GM12878 (cell line): ENCODE measurements at places on chromosomes 12 and 14. TPM values are rescaled to one million over a fixed set of nuclear protein-coding genes. Genes with fewer than 3 reads are reported as not detected.

DNA sequence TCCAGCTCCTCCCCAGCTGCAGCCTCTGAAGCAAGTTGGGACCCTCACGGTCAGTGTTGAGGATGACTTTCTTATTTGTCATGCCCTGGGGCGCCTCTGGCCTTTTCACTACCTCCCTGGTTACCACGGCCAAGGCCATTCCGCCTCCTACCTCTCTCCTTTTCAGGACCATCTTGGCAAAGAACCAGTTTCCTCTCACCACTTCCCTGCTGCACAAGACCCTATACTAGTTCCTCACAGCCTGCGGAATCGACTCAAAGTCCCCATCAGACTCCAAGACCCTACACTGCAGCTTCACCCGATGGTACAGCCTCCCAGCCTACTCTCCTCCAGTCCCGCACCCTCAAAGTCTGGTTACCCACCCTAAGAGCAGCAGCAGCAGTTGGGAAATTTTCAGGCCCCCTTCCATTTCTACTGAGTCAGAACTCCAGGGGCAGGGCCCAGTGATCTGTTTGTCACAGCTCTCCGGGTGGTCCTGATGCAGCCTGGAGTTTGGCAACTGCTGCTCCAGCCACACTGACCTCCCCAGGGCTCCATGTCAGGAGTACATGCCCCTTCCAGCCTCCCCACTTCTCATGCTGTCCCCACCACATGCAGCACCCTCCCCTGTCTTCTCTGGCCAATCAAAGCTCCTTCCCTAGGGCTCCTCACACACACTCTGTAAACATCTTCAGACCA, 5.4 kb downstream of the VWF start:
- DNase-seq: no peak

DNA sequence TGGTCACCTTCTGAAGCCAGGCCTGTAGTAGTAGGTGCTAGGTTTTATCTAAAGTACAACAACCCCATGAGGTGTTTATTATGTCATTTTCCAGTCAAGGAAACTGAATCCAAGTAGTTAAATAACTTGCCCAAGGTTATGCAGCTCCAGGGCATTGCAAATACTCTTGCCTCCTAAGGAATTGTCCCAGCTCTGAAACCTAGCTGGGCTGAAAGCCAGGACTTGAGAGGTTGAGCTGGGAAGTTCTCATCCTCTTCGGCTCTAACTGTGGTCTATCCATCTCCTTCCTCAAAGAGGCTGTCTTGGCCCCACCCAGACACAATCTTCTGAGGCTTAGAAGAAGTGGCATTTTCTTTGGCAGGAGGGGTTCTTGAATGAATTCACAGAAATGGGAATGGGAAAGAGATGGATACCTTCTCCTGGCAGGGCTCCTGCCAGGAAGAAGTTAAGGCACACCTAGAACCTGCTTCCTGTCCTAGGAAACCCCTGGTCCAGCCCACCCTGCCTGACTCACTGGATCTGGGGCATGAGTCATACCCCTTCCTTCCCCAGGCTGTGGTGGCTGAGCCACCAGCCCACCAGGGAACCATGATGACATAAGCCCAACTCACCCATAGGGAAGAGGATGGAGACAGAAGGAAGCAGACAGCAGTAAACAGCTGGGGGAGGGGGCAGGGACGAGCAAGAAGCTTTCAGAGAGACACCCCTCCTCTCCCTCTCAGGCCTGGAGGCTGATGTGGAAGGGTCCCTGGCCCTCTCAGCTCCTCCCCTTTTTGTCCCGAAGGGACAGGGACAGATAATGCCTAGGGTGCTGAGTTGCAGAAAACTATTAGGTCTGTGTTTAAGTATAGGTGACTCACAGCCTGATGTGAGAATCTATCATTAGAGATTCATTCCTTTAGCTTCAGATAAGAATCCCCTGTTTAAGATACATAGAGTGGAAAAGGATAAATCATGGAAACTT, 2.1 kb upstream of the PLEK2 start:
- DNase-seq: no peak

- no peak for DNase-seq
Observed at GRCh38 chr12:18383203-18383602, 121.9 kb downstream of the PIK3C2G start.

DNA sequence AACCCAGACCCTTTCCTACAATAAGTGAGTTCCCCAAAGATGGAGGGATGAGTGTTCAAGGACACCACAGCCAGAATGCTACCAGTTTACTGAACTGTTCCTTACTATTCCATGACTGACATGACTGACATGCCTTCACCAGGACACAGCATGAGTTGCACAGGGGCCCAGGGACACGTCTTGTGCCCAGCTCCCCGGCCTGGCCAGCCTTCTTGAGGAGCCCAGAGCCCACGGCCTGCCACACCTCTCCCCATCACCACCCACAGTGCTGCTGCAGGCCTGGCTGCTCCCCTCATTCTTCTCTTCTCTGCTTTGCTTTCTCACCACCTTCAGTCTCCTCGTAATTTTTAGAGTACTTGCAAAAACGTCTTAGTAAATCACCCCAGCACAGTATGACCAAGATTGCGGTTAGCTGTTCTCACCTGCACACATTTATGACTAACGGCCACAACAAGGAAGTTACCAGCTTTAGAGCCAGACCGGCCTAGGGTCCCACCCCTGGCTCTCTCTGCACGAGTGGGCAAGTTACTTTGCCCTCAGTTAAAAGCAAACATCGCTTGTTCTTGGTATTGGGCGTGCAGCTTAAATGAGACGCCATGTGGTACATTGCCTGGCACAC, 18.5 kb downstream of the PPP2R5E start:
- DNase-seq: peak; percentile 45

DNA sequence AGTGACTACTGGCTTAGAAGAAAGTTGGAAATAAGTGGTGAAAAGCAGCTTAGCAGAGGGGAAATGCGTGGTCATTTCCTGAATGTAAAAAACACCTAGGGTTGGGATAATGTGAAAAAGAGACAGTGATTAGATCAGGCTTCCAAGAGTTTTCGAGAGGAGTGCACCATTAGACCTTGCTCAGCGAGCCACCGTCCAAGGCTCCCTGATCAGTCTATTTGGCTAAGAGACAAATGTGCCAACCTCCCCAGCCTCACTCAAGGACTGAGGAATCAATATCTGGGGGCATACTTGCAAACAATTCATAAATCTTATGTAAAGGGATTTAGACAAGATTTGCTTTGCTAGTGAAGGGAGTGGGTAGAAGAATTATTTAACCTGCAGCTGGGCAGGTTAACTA, 594.5 kb downstream of the NRXN3 start:
- no peak for DNase-seq

GRCh38 chr14:105941226-105942166, 415.1 kb downstream of the TMEM121 start:
- DNase-seq: no peak

DNA sequence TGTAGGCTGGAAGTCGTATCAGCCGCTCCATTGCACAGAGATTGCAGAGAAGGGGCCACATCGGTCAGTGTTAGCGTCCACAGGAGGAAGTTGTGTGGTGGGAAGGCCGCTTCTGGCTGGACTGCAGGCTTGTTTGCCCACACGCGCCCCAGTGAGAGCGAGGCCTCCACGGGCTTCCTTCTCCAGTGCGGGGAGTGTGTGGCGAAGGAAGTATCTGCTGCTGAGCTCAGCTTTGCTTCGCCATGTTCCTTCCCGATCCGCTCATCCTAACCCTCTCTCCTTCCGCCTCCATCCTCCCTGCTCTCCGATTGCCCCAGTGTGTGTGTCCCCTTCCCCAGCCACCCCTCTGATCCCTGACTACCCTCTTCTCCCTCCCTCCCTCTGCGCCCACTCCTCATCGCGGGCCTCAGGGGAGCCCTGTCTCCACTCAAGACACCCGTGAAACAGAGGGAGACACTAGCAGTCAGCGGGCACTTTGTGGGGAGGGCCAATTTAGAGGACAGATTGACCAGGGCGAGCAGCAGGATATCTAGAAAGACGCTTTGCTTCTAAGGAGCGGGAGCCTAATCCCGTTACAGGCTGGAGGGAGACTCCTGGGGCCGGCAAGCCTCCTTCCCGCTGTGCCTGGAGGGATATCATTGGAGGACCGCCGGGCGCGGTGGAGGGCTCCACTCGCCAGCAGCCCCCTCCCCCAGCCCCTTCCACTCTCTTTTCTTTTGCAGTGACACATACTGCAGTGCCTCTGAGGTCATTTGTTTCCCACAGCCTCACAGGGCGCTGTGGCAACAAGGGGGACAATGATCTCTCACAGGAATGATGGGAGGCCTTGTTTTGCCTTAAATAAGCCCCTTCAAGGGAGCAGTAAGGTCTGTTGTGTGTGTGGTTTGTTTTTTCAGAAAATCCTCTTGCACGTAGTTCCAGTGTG, 428.8 kb downstream of the ZFP36L1 start:
- DNase-seq: no peak

DNA sequence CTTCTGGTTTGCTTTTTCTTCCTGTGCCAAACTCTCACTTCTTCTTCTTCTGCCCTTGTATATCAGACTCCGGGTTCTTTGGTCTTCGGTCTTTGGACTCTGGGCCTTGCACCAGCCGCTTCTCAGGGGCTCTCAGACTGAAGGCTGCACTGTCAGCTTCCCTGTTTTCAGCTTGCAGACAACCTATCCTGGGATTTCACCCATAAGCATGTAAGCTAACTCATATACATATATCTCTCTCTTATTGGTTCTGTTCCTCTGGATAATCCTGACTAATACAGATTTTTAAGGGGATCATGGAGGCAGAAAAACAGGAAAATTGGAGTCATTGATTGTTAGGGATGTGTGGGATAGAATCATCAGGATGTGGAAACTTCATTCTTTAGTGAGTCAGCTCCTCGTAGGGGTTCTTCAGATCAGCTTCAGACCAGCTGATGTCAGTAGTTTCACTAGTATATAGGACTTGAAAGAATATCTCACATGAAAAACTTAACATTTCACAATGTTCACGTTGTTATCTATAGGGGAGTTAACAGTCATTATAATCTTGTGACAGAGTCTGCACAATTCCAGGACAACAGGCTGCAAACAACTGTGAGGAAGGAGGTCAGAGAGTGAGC, 102.9 kb downstream of the RASSF9 start:
- DNase-seq: no peak

DNA sequence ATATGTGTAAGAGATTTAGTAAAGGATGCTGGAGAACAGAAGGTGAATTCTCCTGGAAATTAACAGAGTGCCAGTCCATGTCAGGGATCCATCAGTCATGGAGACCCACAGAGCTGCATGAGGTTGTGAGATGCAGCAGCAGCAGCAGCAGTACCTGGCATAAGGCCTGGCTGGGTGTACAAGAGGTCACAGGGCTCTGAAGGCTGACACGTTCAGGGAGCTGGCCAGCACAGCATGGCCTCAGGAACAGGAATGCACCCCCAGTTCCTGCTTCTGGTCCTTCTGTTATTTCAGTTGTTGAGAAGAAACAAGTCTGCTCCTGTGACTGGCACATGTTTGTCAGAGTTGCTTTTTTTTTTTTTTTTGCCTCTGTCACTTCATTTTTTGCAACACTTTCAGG, 210.8 kb downstream of the CNTN1 start:
- DNase-seq: no peak

GRCh38 chr14:20428010-20428365, 8.0 kb downstream of the KLHL33 start:
- no peak for DNase-seq

GRCh38 chr14:75563931-75564330, 14.5 kb upstream of the FLVCR2 start:
- no peak for DNase-seq

DNA sequence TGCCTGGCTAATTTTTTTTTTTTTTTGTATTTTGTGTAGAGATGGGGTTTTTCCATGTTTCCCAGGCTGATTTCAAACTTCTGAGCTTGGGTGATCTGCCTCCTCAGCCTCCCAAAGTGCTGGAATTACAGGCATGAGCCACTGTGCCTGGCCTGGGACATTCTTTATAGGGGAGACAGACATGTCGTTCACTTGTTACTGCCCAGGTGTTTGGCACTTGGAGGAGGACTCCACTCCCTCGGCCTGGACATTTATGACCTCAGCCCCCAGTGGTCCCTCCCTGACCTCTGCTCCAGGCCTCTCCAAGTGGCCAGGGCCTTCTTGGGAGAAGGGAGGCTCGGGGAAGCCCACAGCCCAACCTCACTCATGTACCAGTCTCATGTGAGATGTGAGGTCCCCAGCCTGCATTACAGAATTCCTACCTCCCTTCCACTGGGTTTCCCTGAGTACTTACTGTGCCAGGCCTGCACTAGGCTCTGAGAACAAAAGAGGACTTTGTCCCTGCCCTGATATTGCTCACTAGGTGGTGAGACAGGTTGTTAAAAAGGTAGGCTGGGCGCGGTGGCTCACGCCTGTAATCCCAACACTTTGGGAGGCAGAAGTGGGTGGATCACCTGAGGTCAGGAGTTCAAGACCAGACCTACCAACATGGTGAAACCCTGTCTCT, 9.7 kb upstream of the POP5 start:
- no peak for DNase-seq

DNA sequence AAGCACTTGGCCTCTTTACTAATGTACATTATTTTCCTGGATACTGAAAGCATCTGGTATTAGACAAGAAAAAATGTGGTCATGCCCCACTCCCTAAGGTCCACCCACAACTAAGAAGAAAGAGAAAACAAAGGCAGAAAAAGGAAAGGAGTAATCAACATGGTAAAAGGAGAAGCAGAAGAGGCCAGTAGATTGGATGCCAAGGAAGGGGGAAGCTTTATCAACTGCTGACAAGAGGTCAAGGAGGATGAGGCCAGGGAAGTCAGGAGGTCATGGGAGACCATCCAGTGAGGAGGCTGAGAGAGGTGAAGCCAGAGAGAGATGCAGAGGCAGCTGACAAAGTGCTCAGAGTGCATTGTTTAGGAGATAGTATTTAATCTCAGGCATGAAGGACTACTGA, 383.5 kb downstream of the ZFP36L1 start:
- DNase-seq: no peak

DNA sequence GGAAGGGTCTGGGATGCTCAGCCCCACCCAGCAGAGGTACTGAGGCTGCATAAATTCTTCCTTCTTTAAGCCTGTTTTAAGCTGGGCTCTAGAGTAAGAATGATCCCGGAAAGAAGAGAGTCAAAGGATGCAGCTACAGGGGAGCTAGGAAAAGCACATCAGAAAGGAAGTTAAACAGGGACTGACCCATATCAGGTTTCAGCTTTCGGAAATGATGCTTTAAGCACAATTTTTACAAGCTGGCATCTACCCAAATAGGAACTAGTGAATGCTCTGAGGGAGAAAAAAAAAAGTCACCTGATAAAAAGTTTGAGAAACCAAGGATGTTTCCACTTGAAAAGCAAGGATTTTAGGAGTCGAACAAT, 22.0 kb downstream of the TSPAN8 start:
- DNase-seq: no peak

GRCh38 chr12:93979189-93979588, 169.2 kb upstream of the PLXNC1 start:
- peak; percentile 8 for DNase-seq

- no peak for DNase-seq
Observed at GRCh38 chr14:47039336-47039735, 387.8 kb upstream of the RPL10L start.

The OR6C76 gene
- not detected in 2 replicates for total RNA-seq

The ABCC9 gene
- 0.05 TPM in 2 replicates for total RNA-seq

The IGF1 gene
- 3.2 and 3.4 TPM in 2 replicates for total RNA-seq

The NUP107 gene
- 73.1 and 73.4 TPM in 2 replicates for total RNA-seq

The OVCH1 gene
- not detected in 2 replicates for total RNA-seq

The CDH24 gene
- total RNA-seq: 0.90 and 1.1 TPM in 2 replicates

The KCNC2 gene
- total RNA-seq: not detected in 2 replicates

The TNFRSF1A gene
- 16.2 and 16.5 TPM in 2 replicates for total RNA-seq

The FGF23 gene
- not detected in 2 replicates for total RNA-seq

The ACOT4 gene
- total RNA-seq: 1.9 and 2.2 TPM in 2 replicates

The PMCH gene
- total RNA-seq: not detected in 2 replicates

The OTOGL gene
- total RNA-seq: 0.31 and 0.56 TPM in 2 replicates

The MON2 gene
- 28.7 and 32.4 TPM in 2 replicates for total RNA-seq

The RPS6KA5 gene
- total RNA-seq: 4.6 and 4.8 TPM in 2 replicates
